ENCODE measurements at places on chromosomes 5 and 9. TPM values are rescaled to one million over a fixed set of nuclear protein-coding genes. Genes with fewer than 3 reads are reported as not detected.

GRCh38 chr5:112878760-112879159 is 17.7 kb downstream of the SRP19 start:
- no peak for DNase-seq

GRCh38 chr9:35619800-35620158 is 1.6 kb upstream of the CD72 start:
- DNase-seq, result no peak

GRCh38 chr5:150148117-150148927 is 7.3 kb downstream of the PDGFRB start:
- no peak for DNase-seq

DNA sequence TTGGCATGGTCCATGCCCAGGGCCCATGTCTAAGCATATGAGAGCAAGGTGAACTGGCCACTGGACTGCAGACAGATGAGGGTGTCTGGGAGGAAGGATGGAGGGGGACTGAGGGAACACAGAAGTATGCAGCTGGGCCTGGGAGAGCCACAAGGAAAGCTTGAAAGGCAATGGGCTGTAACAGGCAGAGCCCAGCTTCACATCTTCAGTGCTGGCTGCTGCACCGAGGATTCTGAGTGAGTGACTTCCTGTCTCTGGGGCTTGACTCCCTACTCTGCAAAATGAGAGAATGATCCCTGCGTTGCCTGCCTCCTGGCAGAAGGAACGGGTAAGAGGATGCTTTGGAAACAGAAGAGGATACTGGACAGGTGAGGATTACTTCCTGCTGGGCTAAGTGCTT is 29.0 kb downstream of the COL15A1 start:
- DNase-seq, result no peak

Gene CDH9
- total RNA-seq, result not detected

Gene FABP6
- total RNA-seq, result not detected

Data from posterior vena cava (tissue), 2 donors.